ENCODE measurements at places on chromosomes 6 and 20.

DNA sequence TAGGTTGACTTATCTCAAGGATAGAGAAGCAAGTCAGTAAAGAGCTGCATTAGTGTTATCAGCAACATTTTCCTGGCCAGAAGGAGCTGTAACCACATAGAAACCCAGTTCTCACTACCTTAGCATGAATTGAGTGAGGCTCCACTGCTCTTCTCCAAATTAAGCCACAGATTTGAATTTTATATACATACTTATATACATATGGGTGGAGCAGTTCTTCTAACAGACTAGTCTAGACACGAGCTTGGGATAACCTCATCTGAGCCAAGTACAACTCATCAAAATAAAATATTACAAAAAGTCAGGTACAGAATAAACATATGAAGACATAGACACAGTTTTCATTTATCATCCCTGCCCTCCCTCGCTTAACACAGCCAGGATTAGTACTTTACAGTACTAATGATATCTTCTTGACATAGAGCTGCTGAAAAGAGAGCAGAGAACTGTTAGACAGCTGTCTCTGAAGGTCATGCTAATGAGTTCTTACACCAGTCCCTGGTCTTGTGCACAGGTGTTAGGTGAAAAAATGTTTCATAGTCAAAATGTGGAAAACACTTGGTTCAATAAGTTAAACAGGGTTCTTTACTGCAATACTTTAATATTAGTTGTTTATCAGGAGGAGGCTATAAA lies 147.4 kb upstream of the HTR1E start:
- DNase-seq, result no peak

DNA sequence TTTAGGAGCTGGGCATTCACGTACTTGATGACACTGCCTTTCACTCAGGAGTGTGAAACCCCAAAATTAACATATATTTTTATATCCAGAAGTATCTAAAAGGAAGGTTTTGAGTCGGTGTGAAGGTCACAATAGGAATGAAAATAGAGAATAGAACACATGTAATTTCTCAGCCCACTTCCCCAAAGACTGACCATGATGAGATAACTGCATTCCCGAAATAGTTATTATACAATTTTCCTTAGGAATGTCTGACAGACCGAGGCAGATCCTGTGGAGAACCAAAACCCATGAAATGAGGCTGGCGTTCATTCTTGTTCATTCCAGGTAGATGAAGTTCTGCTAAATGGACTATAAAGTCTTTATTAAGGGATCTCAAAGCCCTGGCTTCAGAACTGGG lies 10.3 kb downstream of the NSFL1C start:
- no peak for DNase-seq

- no peak for DNase-seq
These were observed 17.4 kb downstream of the PRPH2 start for GRCh38 chr6:42704937-42705374.

DNA sequence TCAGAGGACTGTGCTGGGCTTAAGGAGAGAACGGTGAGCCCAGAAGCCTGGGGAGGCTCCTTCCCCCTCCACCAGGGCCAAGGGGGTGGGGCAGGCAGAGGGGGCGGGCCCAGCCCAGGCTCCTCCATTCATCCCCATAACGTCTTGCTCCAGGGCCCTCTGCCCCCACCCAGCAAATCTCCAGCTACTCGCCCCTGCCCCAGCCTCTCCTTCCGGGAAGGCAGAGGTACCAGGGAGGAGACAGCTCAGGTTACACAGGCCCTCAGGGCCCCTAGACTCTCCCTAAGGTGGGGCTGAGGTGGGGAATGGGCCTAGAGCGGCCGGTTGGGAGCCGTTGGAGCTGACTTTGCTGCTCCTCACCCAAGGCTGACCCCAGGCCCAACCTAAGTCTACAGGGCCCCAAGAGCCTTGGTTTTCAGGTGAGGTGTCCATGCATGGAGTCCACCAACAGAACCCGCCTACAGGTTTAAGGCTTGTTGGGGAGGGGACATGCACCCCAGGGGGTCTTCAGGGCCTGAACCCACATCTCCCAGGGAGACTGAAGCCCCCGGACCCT lies 1.2 kb downstream of the LAMA5 start:
- no peak for DNase-seq

DNA sequence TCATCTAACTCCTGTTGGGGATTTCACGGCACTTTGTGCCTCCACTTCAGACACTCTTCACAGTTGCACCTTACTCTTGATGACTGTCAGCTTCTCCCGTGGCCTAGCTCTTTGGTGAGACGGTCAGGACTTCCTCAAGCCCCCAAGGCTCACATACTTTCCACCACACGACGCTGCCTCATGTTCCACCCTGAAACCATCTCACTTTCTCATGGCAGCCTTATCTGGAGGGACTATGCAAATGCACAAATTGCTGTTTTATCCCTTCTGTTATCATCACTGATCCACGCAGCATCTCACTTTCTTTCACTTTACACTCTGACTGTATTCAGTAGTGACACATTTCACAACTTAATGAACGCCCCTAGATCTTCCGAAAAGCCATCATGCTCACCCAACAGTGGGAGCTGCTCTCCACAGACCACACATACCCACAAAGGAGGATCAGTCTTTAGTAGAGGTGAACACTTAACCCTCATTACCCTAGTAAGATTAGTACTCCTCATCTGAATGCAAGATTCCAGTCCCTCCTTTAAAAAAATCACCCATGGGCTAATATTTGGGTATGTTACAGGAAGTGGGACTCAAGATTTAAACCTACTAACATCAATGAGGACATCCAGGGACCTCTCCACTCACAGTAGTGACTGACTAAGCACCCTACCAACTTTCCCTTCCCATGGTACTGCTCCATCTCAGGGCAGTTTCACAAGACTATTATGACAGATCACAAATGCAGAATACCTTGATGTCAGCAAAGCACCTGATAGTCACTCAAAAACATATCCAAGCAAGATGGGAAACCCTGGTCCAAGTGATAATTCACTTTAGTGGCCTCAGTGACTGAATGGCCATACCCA lies 35.4 kb downstream of the FYN start:
- DNase-seq, result no peak

DNA sequence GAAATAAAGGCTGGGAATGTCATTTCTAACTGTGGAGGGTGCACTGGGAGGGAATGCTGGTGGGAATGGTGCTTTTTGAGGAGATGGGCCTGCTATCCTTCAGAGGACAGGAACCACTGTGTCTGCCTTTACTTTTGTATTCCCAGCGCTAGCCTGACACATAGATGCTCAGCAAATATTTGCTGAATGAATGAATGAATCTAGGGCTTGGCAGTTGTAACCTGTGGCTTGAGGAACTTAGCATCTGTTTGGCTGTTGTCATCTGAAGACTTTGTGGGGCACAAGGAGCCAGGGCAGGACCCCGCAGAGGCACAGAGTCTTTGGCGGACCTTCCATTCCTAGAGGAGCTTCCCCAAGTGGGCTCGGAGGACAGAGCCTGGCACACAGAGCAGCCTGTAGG lies 6.1 kb downstream of the TOX2 start:
- no peak for DNase-seq

- DNase-seq, result no peak
These were observed 136.1 kb downstream of the EYA4 start for GRCh38 chr6:133377219-133377618.

DNA sequence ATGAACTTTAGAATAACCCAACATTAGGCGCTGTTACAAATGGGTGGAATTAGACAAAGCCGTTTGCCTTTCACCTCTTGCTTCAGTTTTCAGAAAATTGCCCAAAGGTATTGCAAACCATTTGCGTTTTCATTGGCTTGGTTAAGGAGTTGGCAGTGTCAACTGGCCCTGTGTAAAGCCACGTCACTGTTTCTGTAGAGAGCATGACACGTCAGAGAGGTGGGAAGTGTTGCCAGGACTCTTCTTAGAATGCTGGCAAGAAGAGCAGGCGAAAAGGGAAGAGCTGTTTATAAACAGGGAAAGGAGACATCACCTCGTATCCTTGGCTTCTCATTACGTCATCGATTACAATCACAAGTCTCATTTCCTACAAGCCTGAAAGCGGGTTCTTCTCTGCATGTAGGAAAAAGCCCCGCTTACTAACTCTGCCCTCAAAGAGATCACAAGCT lies 4.2 kb upstream of the IRF4 start:
- no peak for DNase-seq

DNA sequence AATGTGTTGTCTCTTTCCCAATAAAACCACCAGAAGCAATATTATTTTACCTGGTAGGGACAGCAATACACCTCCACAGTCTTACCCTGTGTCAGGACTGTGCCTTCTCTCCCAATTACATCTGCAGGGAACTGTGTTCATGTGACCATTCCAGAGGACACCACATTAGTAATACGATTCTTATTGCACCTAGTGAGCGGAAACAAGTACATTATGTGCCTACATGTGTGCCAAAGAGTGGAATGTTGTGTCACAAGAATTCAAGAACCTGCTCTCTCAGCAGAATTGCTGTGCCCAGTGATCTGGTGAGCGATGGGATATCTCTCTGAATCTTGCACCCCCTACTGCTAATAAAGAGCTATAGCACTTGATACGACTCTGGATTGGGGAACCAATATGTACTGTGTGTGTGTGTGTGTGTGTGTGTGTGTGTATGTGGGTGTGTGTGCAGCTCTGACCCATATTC lies 57.4 kb upstream of the FOXC1 start:
- no peak for DNase-seq

DNA sequence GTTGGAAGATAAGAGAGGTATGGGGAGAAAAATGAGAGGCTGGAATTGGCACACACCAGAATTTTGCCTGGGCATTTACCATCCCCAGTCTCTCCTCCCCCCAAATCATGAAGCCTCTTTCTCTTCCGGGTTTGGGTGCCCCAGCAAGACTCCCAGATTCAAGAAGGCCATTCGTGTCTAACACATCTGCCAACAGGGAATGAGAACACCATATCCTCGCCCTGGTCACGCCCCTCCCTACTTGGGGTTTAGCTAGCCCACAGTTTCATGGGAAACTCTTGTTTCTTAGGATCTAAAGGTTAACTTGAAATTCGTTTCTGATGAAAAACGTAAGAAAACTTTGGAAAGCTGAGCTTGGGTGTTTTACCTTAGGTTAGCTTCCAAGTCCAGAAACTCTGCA lies 105.5 kb upstream of the TMEM170B start:
- no peak for DNase-seq

GRCh38 chr20:51800060-51800871 lies 2.1 kb downstream of the SALL4 start:
- DNase-seq, result peak; percentile 77

GRCh38 chr20:11738852-11739251 lies 178.8 kb upstream of the BTBD3 start:
- no peak for DNase-seq

DNA sequence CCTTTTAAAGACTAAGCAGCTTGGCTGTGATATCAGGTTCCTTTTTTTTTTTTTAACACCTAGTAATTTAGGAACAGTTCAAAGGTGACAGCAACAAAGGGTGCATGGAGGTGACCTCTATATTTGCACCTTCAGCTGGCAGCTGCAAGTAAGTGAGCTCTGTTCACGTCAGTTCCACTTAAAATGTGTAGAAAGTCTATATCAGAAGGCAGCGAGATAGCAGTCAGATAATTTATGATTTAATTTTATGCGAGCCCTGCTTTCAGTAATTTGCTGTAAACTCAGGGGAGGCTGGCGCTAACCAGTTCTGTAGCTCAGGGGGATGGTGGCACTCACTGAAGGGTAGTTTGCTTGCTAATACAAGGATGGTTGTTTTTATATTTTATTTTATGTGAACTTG lies 602.8 kb upstream of the MMS22L start:
- DNase-seq, result peak; percentile 5

DNA sequence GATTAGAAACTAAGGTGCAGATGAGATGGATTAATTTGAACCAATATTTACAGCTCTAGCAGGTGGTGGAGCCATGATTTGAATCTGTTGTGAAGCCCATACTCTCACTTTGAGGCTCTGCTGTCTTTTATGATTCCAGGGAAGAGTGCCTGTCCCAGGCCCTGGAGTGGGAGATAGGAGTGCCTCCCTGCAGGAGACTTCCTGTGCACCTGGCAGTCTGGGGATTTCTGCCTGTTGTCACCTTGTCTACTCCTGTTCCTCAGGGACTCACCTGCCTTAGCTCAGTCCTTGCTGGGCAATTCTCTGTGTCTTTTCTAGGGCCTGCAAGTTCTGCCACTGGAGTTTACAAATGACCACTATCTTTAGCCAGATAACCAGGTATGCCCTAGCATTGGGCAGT lies 46.3 kb downstream of the SCAND1 start:
- DNase-seq, result no peak

- no peak for DNase-seq
These were observed 67.0 kb upstream of the FRMD1 start for GRCh38 chr6:168145747-168146596.

DNA sequence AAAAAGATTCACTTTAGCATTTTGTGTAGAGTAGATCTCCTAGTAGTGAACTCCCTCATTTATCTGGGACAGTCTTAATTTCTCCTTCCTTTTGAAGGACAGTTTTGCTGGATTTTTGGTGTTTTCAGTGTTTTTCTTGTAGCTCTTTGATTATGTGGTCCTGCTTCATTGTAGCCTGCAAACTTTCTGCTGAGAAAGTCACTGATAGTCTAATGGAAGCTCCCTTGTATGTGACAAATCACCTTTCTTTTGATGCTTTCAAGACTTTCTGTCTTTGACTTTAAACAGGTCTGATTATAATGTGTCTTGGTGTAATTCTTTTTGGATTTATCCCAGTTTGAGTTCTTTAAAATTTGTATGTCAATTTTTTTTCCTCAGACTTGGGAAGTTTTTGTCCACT lies 86.1 kb downstream of the FAM83B start:
- no peak for DNase-seq

GRCh38 chr6:136782021-136782770 lies 10.1 kb downstream of the MAP3K5 start:
- no peak for DNase-seq

- no peak for DNase-seq
These were observed 24.8 kb upstream of the EZR start for GRCh38 chr6:158843751-158844683.

DNA sequence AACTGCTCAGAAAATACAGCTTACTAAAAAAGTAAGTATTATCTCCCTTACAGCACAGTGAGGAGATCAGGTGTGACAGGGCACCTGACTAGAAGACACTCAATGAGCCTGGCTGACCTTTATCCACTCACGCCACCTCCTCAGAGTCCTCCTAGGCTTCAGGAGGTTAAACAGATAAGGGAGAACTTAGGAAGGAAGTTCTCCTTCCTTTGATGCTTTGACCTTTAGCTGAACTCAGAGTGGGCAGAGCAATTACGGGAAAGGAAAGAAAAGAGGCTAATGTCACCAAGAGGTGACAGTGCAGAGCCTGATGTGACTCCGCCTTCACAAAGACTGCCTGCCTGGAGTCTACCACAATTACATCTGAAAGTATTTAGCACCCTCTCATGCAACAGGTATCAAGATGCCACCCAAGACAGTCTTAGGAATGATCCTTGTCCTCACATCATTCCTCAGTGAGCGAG lies 36.7 kb downstream of the MAN1A1 start:
- no peak for DNase-seq

- no peak for DNase-seq
These were observed 84.7 kb downstream of the FOXA2 start for GRCh38 chr20:22499515-22500166.

- no peak for DNase-seq
These were observed 7.4 kb downstream of the PCK1 start for GRCh38 chr20:57568088-57568896.

DNA sequence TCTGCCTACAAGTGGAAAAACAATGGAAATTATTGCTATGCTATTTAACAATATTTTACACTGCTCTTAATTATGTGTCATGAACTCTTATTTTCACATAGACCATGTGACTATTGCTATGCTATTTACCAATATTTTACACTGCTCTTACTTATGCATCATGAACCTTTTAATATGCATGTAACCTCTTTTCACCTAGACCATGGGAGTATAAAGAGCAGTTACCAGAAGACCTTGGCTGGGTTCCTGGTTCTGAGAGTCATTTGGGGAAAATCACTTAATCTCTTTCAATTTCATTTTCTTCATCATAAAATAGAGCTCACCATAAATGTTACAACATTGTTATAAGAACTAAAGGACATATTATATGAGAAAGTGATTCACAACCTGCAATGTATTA lies 223.8 kb upstream of the RNF217 start:
- DNase-seq, result no peak

Data from renal pelvis (tissue), 12 donors.